ENCODE measurements at places on chromosomes 7 and 10. TPM values are rescaled to one million over a fixed set of nuclear protein-coding genes. Genes with fewer than 3 reads are reported as not detected.

SFTPA1 gene
- not detected for polyA plus RNA-seq

GRCh38 chr7:79806161-79806734 is 328.4 kb upstream of the GNAI1 start:
- peak; percentile 14 for DNase-seq

GRCh38 chr10:51397695-51398094 is 301.7 kb downstream of the CSTF2T start:
- no peak for DNase-seq

DNA sequence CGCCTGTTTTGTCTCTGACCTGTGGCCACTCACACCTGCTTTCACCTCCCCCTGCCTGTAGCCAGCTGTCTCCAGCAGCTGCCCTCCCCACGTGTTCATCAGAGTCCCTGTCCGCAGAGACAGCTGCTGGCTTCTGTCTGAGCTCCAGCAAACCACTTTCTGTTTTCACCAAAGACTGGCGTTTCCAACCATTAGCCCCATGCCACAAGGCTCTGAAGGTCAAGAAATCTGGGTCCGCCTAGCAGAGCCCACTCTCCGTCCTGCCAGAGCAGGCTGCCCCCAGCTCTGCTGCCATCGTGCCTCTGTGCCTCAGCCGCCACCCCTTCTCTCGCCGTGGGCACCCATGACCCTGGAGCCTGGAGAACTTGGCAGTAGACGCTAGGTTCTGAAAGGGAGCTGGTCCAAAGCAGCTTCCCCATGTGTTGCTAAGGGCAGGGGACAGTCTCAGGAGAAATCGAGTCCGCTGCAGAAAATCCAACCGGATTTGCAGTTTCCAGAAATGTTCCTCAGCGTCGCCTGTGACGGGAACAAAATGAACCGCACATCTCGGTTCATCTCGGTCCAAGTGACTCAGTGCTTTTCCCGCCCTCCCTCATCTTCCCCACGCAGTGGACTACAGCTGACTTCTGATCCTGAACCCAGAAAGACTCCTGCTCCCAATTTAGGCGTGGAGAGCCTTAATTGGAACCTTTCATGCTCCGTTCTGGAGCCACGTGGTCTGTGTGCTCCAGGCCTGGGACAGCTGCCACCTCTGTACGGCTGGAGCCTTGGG is 28.0 kb downstream of the TMEM120A start:
- DNase-seq: no peak

DNA sequence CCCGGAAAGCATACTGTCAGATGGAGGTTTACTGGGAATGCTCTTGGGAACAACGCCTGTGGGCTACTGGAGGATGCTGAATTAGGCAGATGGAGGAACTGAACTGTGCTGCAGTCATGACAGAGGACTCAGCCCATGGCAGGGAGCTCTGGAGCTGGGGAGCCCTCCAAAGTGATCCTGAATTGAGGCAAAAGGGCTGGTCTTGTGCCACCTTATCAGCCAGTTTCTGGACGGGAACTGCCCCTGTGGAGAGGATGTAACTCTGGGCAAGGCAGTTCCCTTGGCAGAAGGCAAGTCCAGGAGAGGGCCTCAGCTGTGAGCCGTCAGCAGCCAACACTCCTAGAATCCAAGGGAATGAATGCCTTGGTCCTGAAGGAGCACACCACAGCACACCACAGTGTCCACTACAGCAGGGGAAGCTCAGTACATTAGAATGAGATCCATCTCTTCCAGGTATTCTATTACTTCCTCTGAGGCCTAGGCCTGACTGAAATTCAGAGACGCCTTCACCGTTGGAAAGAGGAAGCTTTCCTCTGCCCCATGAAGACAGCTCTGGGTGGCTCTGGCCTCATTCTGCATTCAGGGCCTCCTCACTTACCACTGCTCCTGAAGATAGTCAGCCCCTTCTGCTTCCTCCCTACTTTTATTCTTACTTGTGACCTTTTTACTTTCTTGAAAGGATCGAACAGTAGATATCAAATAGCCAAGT is 139.6 kb upstream of the GPR26 start:
- no peak for DNase-seq

All from A549 (cell line).